ENCODE measurements at places on chromosomes 7 and 10. TPM values are rescaled to one million over a fixed set of nuclear protein-coding genes. Genes with fewer than 3 reads are reported as not detected.
A peak's percentile ranks its signal among the peaks of the same experiment; 100 is the strongest.

- peak; percentile 70 for DNase-seq
These were observed 39.3 kb downstream of the SPDYE5 start for GRCh38 chr7:75531359-75531821.

DNA sequence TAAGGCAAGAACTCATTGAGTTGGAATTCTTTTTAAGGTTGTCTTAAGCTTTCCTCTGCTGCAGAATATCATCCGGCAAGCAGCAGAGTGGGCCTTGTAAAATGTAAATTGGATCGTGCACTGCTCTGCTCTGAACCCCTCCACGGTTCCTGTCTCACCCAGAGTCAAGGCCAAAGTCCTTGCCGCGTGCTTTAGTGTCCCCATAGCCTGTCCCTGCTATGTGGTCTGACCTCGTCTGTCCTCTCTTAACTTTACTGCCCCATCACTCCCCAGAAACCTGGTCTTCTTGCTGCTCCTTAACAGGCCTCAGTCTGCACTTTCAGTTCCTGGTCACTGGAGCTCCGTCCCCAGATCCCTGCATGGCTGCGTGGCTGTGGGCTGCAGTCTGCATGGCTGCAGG lies 121.6 kb upstream of the SDK1 start:
- DNase-seq, result no peak

Gene AKR1C4
- not detected for total RNA-seq

Gene ADAM8
- 7.4 TPM for total RNA-seq

Gene PTPRN2
- 4.0 TPM for total RNA-seq

DNA sequence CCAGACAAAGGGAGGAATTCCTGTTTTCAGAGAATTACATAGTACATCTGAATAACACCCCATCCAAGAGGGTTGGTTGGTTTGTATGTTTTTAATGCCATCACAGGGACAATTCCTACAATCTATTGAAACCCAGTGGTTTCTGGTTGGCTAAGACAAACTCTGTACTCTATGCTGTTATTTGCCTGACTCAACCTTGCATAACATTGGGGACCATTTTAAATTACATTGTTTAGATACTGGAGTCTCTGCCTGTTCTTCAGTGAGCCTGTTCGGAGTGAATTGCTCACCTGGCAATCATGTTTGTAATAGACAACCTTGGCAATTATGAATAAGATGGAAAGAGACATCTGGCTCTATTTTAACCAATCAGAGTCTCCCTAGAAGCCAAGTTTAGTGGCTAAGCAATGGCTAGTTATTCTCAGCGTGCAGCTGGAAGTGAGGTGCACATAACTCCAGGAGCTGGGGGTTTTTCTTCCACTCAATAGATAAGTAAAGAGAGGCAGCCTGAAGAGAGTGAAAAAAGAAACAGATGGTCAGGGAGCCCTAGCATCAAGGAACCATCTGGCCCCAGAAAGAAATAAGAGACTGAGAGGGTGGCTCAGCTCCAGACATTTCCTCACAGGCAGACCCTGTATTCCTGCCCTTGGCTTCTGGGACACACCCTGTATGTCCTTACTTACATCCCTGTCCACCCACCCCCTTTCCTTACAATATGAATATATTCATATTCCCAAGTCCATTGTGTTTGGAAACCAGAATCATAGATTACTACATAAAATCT lies 21.2 kb upstream of the SLC35G1 start:
- no peak for DNase-seq

GRCh38 chr7:25643286-25643685 lies 415.0 kb upstream of the NPVF start:
- DNase-seq, result no peak

Data from GM23338 (cell line).